ENCODE measurements at places on chromosomes 2 and 18. TPM values are rescaled to one million over a fixed set of nuclear protein-coding genes. Genes with fewer than 3 reads are reported as not detected.

Gene TMEM198
- 0.55 TPM for total RNA-seq

Gene CPO
- total RNA-seq: not detected

Gene ADD2
- total RNA-seq: 24.0 TPM

Gene STON1
- 0.38 TPM for total RNA-seq

Gene CD302
- 2.3 TPM for total RNA-seq

Gene TMEM178A
- total RNA-seq: 0.29 TPM

Gene KCNS3
- total RNA-seq: 1.1 TPM

Gene MEP1B
- total RNA-seq: 0.05 TPM
